ENCODE measurements at places on chromosomes 4 and X.

- no peak for DNase-seq
Measured at GRCh38 chr4:148255344-148255720, 186.9 kb downstream of the NR3C2 start.

DNA sequence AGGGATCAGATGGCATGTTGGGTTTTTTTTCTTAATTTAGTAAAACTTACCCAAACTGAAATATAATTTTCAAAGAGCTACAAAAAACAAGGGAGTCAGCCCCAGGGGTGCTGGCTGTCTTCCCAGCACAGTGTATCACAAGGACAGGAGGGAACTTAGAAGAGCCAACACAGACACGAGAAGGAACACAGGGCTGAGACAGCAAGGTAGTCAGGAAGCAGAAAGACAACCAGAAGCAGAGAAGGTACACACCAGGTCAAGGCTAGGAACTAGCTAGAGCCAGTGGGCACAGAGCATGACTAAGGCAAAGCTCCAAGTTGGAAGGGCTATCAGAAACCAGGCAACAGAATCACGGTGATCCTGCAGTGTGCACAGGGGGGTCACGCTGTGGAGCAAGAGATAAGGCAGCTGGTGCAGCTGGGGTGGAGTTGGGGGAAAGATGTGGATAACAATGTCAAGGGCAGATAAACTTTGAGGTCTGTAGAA lies 168.7 kb downstream of the NR3C2 start:
- no peak for DNase-seq

DNA sequence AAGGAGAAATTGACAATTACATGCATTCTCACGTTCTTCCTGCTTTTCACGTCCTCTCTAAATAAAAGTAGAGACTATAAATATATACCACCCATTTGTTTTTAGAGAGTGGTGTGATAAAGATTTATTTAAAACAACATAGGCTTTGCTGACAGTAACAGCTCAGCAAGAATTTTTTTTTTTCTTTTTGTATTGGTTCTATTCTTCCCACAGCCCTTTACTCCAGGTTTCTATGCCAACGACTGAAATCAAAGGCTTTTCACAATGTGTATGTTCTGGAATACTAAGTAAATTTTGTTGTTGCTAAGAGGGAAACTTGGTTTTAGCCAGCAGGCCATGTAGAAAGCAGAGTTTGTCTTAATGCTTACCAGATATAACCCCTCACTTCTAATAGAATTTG lies 43.4 kb downstream of the MAOA start:
- DNase-seq, result no peak

DNA sequence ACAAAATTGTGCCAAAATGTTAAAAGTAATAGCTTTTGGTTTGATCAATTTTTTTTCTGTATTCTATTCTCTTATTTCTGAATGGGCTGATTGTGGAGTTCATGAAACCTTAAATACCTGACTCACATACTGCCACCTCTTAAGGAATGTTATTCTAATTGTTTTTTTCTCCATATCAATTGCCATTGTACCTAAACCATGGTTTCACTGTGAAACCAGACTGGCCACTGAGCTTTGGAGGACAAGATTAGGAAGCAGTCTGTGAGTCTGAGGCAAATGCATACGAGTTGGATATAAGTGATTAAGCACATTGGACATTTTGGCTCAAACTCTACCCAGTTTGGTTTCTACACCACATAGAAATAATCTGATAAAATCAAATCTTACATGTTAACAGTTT lies 184.0 kb downstream of the IQCM start:
- DNase-seq, result no peak

- peak; percentile 64 for DNase-seq
Measured at GRCh38 chr4:52234561-52235440, 183.7 kb downstream of the SPATA18 start.

GRCh38 chr4:81913427-81913879 lies 441.7 kb upstream of the RASGEF1B start:
- peak; percentile 58 for DNase-seq

DNA sequence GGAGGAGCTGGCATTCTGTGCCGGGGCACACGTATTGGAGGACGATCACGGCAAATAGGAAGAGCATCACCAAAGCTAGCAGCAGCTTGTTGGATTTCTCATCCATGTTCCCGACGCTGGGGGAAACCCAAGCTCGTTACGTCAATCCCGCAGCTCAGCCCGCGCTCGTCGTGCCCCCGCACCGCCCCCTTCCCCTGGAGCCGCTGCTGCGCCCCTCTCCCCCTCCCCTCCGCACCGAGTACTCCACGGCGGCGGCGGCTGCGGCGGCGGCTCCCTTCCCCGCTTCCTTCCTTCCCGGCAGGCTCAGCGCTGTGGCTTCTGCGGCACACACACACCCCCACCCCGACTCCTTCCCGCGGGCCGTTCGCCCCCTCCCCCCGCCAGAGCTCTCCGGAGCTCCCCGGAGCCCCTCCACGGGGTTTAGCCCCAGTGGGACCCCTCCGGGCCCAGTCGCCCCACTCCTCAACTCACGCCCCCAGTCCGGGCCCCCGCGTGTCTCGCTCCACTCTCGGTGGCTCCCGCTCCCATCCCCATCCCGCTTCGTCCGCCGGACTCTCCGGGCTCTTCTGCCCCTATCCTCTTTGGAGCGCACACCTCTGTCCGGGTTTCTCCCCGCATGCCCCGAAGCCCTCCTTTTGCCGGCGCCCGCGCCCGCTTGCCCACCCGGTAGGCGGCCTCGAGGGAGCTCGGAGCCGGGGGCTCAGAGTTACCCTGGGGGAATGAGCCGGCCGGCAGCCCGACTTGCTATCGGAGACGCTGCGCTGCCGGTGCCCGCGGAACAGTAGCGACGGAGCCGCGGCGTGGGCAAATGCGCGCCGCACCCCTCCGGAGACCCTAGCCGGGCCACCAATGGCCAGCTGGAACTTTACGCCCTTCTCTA lies 978 bp downstream of the HS6ST2 start:
- DNase-seq, result peak; percentile 8

- no peak for DNase-seq
Measured at GRCh38 chr4:127832585-127832984, 48.1 kb upstream of the PLK4 start.

GRCh38 chrX:28880136-28880535 lies 292.9 kb downstream of the IL1RAPL1 start:
- DNase-seq, result no peak

DNA sequence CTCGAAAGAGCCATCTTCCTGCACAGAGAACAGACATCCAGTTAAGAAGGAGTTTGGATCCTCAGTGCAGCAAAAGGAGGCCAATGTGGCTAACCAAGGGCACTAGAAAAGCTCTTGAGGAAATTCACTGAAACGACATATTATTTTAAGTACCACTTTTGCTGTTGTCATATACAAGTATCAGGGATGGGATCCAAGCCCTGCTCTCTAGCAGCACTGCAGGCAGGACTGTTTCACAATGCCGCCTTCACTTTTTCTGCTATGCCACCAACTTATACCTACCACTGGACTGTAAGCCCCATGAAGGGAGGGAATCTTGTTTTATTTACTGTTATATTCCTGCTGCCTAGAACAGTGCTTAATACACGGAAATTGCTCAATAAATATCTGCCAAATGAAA lies 299.0 kb downstream of the NR3C2 start:
- no peak for DNase-seq

GRCh38 chr4:70927502-70928137 lies 25.5 kb downstream of the MOB1B start:
- DNase-seq, result no peak

DNA sequence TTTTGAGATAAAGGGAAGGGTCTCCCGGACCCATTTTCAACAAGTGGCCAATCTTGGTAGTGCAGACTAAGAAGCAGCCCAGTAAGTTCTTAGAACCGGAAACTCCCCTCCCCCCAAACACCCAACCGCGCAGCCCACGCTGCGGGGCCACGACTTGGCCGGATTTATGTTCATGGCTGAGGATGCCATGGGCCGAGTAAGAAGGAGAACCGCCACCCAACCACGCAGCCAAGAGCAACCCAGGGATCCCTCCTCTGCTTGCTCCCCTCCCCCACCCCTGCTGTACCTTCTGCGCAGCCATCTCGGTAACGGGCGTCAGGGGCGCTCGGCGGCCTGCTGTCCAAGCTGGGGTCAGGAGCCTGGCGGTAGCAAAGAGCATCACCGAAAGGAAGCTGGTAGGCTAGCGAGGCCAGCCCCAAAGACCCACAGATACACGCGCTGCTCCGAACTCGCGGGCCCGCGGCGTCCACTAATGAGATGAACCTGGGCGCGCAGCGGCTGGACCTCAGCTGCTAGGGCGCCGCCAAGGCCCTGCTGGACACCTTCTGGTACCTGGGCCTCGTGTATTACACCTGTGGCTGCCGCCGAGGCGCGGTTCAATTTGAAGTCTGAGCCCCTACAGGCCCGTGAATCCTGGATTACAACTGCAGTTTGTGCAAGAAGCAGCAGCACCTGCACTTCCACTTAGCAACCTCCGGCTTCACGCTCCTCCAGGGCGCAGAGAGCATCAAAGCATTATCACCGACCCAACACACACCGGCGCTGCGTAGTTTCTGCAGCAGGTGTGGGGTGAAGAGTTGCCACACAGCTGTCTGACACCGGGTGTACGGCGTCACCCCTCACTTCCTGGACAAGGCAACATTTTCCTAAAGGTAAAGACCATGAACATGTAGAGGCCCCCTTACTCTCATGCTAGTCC lies 63.4 kb downstream of the NUDT10 start:
- no peak for DNase-seq

- DNase-seq, result peak; percentile 81
Measured at GRCh38 chr4:1792832-1793495, at the start of gene FGFR3. TSS of gene FGFR3 (plus strand) at chr4:1793293. CDS start at chr4:1793935, 642 bp downstream.

DNA sequence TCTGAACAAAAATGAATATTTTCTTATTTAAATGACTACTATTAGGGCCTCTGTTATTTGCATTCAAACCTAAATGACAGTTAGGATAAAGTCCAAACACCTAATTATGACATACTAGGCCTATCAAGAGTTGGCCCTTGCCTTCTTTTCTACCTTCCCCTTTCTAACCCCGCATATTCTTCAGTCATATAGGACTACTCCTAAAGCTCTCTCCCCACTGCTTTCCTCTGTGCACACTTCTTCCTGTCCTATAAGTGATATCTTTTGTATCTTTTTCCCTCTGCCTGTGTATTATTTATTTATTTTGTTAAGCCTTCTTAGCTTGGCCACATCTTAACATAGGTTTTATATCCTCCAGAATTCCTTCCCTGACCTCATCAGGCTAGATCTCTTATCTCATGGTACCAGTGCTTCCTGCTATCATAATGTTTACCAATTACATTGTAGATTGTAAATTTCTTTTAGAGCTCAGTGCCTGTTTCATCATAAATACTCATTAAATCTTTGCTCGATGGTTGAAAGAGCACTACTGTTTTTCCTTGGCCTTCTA lies 22.5 kb downstream of the ERVMER34-1 start:
- no peak for DNase-seq
